ENCODE measurements at places on chromosomes 5 and 9.
A peak's percentile ranks its signal among the peaks of the same experiment; 100 is the strongest.

DNA sequence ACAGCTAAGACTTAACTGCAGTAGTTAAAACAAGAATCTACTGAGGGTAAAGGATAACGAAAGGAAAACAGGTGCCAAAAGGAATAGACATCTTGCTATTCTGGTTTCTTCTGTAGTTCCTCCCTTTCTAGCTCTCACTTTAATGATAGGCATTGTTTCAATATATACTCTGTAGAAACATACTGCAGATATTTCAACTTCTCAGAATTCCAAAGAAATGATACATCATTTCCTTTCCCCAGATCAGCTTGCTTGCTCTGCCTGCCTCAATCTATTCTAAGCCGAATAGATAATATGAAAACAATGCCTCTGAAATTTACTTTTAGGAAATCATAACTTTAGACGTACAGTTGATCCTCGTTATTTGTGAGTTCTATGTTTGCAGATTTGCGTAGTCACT lies 46.3 kb downstream of the ACO1 start:
- no peak for DNase-seq

DNA sequence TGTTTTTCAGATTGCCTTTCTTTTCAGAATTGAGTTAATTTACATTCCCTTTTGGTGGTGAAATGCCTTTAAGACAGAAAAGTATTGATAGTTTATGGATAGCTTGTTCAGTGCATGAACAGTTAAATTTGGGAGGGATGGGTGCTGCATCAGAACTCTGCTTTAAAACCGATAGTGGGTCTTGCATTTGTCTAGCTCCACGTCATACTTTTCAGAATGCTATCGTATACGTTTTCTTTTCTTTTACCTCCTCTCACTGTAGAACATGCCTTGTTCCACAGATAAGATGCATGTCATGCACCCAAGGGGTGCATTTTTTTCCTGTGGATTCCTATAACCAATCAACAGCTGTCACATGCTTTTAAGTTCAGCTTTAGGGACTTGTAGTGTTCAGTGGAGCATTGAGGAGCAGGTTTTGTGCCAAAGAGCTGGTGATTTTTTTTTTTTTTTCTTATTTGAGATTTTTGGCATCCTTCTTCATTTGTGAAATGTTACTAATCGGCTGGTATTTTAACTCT lies 2.3 kb downstream of the SLC44A1 start:
- DNase-seq: no peak

DNA sequence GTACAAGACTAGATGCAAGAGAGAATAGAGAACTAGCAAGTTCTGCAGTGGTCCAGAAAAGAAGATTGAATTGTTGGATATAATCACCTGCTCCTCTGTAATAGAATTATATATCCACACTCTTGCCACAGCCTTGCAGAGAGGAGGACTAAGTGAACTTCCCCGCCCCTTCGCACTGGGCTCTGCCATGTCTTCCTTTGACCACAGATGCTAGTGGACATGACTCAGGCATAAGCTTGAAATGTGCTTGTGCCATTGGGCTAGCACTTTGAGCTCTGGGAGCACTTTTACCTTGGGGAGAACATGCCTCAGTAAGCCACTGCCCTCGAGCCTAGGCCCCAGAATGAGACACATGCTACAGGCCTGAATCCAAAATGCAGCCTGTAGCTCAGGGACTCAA lies 113.5 kb upstream of the RASA1 start:
- no peak for DNase-seq

- peak; percentile 85 for DNase-seq
Observed at GRCh38 chr5:65721720-65722574, at the start of the genes NLN and SGTB. TSS of gene NLN (plus strand) at chr5:65722205. CDS start at chr5:65722374, 169 bp downstream. TSS of gene SGTB (minus strand) at chr5:65722109. CDS start at chr5:65720807, 1,302 bp downstream.

GRCh38 chr9:26669701-26670670 lies 222.6 kb downstream of the CAAP1 start:
- DNase-seq: no peak

DNA sequence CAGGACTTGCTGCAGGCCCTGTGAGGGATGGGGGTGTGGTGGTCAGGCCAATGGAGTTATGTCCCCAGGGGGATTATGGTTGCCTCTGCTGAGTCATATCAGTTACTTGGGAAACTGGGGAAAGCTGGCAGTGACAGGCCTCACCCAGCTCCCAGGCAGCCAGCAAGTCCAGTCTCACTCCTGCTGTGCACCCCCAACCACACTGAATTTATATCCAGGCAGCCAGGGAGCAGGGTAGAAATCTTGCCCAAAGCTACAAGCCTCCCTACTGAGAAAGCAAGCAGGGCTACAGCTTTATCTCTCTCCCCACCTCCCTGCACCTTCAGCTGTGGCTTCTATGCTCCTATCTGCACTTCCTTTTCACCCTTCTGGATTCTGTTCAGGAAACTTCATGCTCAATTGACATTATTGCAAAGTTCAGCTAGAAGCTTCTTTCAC lies 2076.0 kb upstream of the CDH9 start:
- no peak for DNase-seq

GRCh38 chr5:139577689-139578290 lies 16.7 kb downstream of the UBE2D2 start:
- DNase-seq: no peak

GRCh38 chr9:123527981-123528380 lies 172.0 kb downstream of the CRB2 start:
- no peak for DNase-seq

- DNase-seq: no peak
Observed at GRCh38 chr9:128078504-128079434, 10.7 kb downstream of the SLC25A25 start.

- no peak for DNase-seq
Observed at GRCh38 chr5:98349251-98349989, 424.0 kb upstream of the RGMB start.

DNA sequence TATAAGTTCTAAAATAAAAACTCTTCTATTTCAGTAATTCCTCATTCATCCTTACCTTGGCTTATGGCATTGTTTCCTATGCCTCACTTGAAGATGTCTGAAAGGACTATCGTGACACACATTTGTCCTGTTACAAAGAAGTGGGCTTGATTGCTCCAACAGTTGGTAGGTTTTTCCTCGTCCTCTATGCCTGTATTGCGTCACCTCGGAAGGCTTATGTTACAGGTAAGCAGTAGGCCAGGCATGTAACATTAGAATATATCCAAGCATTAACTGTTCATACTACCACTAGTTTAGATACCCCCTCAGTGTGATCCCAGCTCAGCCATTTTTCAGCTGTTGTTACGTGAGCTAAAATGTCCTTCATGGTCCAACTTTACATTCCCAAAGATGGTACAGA lies 116.7 kb downstream of the MLLT3 start:
- DNase-seq: no peak

- DNase-seq: no peak
Observed at GRCh38 chr5:44697025-44697424, 111.7 kb upstream of the MRPS30 start.

GRCh38 chr5:38613992-38614836 lies 57.8 kb upstream of the LIFR start:
- DNase-seq: no peak

DNA sequence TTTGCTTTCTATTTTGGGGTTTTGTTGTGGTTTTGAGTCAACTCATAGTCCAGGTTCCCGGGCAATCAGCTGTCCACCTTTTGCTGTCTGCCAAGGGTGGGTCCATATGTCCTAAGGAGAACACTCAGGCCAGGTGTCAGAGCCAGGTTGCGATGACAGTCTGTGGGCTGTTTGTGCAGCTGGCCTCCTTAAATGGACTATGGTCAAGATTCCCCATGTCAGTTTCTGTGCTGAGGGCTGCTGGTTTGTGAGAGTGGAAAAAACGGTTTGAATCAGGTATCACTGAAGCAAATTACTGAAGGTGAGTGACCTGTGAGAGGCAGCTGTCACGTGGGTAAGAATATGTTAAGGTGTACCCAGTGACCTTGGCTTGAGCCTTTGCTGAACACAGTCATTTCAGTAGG lies 33.0 kb downstream of the SNX30 start:
- DNase-seq: no peak

- DNase-seq: no peak
Observed at GRCh38 chr5:98453296-98453695, 320.2 kb upstream of the RGMB start.

DNA sequence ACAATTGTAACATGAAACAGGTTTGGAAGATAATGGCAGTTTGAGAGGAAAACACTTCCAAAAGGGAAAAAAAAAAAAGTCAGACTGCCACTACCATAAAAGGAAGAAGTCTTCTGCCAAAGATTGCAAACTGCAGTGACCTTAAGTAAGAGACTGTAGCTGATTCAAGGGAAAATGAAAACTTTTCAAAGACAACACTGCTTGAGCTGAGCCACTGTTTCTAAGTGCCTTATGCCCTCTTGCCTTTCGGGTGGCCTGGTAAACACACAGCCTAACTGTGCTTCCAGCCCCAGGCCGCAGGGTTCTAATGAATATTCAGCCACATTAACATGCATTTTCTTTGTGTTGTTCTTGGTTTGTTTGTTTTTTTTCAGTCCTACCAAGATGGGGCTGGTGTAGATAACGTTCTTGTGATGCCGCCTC lies 354.6 kb downstream of the BNC2 start:
- no peak for DNase-seq

DNA sequence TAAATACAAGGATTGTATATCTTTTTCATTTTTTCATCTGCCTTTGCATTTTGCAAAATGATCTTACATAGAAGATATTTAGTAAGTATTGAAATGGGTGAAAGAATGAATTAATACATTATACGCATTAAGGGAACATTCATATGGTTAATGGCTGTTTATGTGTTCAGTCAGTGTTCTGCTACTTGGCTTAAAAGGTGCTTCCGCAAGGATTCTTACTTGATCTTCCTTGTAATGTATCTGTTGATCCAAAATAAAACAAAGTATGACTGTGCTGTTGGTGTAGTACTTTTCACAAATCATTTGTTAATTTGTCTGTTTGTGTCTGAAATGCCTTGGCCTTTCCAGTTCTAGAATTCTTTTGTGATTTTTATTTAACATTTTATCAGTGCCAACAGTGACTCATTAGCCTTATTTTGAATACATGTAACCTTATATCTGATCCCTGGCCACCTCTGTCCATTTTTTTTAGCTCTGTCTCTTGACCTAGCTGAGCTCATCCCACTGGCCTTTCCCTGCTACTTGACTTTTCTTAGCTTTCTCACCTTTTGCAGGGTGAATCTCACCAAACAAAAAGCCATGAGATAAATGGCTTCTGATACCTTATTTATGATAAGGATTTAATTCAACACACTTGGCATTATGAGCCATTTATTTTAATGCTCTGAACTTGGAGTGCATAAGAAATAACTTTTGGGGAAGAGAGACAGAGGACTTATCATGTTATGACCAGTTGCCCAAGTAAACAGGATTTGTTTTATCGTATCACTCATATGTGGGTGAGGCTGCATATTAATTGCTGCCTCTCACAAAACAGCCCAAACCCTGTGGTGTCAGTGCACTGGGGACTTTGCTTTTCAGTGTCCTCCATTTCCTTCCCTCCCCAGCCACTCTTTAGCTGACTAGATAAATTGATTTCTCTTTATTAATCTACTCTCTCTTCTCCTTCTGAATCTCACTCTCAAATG lies 340.3 kb downstream of the KDM4C start:
- DNase-seq: no peak

- no peak for DNase-seq
Observed at GRCh38 chr5:170296935-170297588, 515 bp downstream of the LCP2 start.

DNA sequence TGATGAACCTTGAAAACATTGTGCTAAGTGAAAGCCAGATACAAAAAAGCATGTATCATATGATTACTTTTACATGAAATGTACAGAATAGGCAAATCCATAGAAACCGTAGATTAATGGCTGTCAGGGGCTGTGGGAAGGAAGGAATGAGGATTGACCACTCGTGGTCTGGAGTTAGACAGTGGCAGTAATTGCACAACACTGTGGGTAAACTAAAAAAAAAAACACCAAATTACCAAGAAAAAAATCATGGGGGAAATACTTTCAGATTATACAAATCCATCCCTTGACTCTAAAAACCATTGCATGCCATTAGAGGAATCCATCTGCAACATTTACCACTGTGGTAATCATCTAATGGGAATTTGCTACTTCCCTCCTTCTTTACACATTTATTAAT lies 140.0 kb downstream of the SIL1 start:
- DNase-seq: no peak

DNA sequence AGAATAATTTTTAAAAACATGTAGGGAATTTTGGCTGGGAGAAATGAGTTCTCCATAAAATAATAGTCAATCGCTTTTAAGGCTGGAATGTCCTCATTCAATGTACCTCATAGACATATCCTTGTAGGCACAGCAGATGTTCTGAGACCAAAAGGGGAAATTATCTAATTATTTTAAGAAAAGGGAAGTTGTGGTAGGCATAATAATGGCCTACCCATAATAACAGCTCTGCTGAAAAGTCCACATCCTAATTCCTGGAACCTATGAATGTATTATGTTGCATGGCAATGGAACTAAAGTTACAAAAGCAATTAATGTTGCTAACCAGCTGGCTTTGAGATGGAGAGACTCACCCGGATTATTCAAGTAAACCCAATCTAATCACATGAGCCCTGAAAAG lies 216.1 kb downstream of the TRIM36 start:
- no peak for DNase-seq

- no peak for DNase-seq
Observed at GRCh38 chr9:3931996-3932906, 367.6 kb downstream of the GLIS3 start.

DNA sequence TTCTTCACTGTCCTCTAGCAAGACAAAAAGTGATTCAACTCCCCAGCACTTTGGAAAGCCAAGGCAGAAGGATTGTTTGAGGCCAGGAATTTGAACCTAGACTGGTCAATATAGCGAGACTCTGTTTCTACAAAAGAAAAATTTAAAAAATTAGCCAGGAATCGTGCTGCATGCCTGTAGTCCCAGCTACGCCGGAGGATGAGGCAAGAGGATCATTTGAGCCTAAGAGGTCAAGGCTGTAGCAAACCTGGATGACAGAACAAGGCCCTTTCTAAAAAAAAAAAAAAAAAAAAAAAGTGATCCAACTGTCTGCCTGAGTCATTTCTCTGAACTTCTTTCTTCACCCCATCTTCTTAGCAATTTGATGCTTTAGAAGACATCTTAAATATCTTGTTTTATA lies 12.4 kb downstream of the ITGA2 start:
- no peak for DNase-seq

GRCh38 chr5:129465776-129466344 lies 5.8 kb downstream of the ADAMTS19 start:
- DNase-seq: no peak

DNA sequence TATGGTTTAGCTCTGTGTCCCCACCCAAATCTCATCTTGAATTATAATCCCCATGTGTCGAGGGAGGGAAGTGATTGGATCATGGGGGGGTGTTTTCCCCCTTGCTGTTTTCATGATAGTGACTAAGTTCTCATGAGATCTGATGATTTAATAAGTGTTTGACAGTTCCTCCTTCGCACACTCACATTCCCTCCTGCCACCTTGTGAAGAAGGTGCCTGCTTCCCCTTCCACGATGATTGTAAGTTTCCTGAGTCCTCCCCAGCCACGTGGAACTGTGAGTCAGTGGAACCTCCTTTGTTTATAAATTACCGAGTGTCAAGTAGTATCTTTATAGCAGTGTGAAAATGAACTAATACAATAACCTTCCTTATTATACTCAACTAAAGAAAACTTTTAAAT lies 24.3 kb upstream of the TEX10 start:
- no peak for DNase-seq

- DNase-seq: no peak
Observed at GRCh38 chr5:32083981-32084430, 90.1 kb downstream of the GOLPH3 start.

GRCh38 chr5:84961193-84961592 lies 576.5 kb upstream of the EDIL3 start:
- no peak for DNase-seq
